Endothelial cell of coronary artery (primary cell): ENCODE measurements at places on chromosomes 16 and 17. TPM values are rescaled to one million over a fixed set of nuclear protein-coding genes. Genes with fewer than 3 reads are reported as not detected.

ADCY7 gene
- 8.3 and 43.4 TPM in 2 replicates for total RNA-seq

RNF227 gene
- 0.99 and 1.2 TPM in 2 replicates for total RNA-seq

MTSS2 gene
- 6.7 and 16.6 TPM in 2 replicates for total RNA-seq

ANKS4B gene
- not detected in 2 replicates for total RNA-seq

USP43 gene
- total RNA-seq = 0.09 and 0.18 TPM in 2 replicates
